Uterus (tissue), 4 donors: ENCODE measurements at places on chromosomes 2 and 18. TPM values are rescaled to one million over a fixed set of nuclear protein-coding genes. Genes with fewer than 3 reads are reported as not detected.

The CHRNG gene
- total RNA-seq: not detected

The OTOS gene
- total RNA-seq: not detected

The MC2R gene
- total RNA-seq: not detected

The LYG2 gene
- total RNA-seq: not detected

The RAB27B gene
- total RNA-seq: 51.2 TPM

The SMAD4 gene
- 104 TPM for total RNA-seq

The LRRC30 gene
- total RNA-seq: not detected

The FHOD3 gene
- total RNA-seq: 13.8 TPM

The ADCYAP1 gene
- total RNA-seq: 0.49 TPM

The EIF2B4 gene
- total RNA-seq: 16.9 TPM

- no peak for DNase-seq
These were observed 714 bp downstream of the HOXD10 start for GRCh38 chr2:176117162-176117822.

GRCh38 chr2:88642278-88642677 lies 15.0 kb upstream of the EIF2AK3 start:
- no peak for DNase-seq

DNA sequence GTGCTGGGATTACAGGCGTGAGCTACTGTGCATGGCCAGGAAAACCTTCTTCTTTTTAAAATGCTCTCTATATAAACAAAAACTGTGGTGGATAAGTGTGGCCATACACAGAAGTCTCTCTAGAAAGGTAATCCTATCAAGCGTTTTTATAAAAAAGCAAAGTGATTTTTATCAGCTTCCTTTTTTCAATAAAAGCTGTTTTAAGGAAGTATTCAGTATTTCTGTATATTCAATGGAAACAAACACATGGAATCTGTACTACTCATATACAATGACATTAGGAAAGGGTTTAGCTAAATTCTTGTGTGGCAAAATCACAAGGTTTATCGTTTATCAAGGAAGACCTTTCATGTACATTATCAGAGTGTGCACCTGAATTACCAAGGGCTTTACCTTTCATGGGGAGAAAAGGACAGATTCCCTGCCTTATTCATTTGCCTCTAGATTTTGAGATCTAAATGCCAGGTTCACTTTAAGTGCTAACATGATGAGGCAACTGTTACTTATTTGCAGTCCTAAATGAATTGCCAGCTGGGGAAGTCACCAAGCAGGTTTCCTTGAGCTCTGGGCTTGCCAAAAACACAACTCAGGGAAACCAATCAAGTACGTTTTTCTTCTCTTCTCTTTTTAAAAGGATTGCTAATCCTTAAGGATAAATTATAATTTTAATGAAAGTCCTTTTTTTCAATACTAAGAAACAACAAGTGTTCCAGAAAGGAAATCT lies 70.8 kb downstream of the RTN4 start:
- DNase-seq: no peak

DNA sequence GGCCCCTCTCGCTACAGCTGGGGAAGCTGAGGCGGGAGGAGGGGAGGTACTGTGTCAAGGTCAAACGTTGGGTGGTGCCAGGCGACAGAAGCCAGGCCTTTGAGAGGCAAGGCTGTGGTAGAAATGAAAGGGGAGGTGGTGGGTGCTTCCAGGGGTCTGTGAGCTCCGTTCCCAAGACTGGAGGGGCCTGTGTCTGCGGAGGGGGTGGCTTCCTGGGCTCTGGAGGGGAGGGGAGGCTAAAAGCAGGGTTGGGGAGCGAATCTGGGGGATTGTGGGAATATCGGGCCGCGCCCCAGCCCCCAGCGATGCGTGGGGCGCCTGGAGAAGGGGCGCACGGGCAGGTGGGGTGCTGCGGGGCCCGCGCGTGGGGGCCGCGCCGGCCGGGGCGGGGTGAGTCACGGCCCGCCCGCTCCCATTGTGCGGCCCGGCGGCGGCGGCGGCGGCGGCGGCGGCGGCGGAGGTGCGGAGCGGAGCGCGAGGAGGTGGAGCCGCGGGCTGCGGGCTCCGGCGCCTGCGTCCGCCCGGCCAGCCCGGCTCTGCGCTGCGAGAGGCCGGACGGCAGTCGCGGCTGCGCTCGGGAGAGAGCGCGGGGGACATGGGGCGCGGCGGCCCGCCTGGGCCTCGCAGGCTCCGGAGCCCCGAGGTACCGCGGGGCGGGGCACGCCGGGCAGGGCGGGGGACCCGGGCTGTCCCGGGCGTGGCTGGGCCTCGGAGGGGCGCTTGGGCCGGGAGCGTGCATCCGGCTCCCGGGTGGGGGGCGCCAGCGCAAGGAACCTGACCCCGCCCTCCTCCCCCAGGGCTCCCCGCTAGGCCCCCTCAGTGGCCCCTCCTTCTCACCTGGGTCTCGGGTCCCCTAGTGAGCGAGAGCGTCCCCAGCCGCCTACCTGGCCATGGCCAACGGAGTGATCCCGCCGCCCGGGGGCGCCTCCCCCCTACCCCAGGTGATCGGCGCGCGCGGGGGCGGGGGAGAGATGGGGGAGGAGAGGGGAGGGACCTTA lies at the start of gene SLC4A3:
TSS of gene SLC4A3 (plus strand) at position 528 of the 998 bp plus-strand sequence. CDS start at position 891, 363 bp downstream.
- no peak for DNase-seq

GRCh38 chr2:20126469-20126868 lies 75.0 kb upstream of the LAPTM4A start:
- no peak for DNase-seq

GRCh38 chr2:47310801-47311560 lies 92.0 kb upstream of the MSH2 start:
- peak; percentile 32 for DNase-seq

DNA sequence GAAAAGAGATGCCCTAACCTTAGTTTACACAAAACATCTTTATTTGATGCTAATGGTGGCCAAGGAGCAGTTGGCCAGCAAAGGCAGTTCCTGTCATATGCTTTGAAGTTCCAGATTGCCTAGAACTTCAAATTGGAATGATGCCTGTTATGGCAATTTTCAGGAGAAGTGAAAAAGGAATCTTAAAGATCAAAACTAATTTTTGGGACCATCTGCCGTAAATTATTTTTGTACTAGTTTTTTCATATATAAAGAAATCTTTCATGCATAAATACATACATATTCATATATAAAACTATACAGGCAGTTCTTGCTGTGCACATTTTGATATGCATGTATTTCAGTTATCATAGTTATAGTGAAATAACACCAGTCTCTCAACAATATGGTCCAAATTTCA lies 1185.6 kb upstream of the FAM98A start:
- no peak for DNase-seq

- no peak for DNase-seq
These were observed 551.1 kb downstream of the TNS1 start for GRCh38 chr2:217451666-217452065.

GRCh38 chr2:236085647-236086046 lies 82.5 kb downstream of the GBX2 start:
- no peak for DNase-seq

DNA sequence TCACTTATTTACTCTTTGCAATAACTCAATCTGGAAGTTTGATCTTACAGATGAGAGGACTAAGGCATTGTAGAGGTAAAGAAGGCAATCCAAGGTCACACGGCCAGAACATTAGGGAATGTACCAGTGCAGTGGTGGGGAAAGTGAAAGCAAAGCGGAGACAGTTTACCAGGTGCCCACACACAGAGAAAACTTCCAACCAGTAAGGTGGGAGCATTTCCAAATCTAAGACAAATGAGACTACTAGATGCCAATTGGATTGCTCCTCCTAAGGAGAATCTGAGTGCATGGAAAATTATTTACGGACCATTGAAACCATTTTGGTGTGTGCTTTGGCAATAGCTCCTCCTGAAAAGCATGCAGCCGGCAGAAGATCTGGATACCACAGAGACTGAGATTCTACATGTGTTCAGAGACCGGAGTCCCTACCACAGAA lies 34.9 kb downstream of the SLC20A1 start:
- no peak for DNase-seq

DNA sequence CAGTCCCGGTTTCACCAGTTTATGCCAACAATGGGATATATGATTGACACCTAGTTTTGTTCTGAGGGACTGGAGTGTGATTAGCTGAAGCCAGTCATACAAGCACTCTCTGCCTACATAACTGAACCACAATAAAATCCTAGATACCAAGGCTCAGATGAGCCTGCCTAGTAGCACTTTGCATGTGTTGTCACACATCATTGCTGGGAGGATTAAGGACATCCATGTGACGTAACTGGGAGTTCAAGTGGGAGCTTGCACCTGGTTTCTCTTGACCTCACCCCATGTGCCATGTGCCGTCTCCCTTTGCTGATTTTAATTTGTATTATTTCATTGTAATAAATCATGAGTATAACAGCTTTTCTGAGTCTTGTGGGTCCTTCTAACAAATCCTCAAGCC lies 90.3 kb downstream of the TMEM163 start:
- no peak for DNase-seq

DNA sequence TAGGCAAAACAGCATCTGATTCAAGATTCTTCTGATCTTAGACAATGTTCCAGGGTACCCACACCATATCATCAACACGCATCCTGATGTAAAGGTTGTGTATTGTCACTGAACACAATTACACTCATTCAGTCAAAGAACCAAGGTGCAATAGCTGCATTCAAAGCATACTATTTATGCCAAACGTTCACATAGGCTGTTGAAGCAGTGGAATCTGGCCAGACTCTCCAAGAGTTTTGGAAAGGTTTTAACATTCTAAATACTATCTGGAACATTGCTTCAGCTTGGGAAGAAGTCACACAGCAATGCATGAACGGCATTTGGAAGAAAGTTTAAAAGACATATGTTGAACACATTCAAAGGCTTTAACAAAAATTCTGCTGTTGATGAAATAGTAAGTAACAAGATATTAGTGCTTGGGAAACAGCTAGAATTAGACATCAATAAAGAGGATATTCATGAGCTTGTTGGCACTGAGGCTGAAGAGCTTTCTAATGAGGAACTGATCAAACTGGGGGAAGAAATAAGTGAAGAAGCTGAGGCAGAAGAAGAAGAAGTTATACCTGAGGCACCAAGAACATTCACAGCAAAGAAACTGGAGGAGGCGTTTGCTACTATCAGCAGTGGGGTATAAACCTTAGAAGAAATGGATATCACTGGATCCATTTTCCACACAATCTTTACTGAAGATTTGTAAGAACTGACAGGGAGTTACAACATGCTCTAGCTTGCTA lies 47.6 kb upstream of the MSH6 start:
- DNase-seq: no peak

GRCh38 chr2:381181-381580 lies 93.3 kb upstream of the ALKAL2 start:
- DNase-seq: no peak

DNA sequence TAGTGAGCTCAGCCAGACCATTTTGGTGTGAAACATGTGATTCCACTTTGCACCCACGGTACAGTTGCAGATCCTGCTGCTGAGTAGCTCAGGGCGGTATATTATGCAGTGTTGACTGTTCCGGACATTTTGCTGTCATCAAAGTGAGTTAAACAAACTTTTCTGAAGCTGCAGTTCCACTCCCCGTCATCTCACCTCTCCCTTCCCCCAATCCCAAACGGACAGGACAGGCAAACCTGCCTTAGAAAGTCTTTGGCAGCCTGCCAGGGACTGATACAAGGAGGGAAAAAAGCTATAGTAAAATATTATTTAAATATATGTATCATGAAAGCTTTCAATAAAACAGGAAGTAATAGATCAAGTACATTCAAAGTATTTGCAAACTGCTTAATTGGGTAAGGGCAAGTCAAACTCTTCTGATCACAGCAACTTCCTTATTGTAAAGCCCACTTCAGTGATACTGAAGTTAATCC lies 35.5 kb upstream of the SP5 start:
- DNase-seq: no peak

DNA sequence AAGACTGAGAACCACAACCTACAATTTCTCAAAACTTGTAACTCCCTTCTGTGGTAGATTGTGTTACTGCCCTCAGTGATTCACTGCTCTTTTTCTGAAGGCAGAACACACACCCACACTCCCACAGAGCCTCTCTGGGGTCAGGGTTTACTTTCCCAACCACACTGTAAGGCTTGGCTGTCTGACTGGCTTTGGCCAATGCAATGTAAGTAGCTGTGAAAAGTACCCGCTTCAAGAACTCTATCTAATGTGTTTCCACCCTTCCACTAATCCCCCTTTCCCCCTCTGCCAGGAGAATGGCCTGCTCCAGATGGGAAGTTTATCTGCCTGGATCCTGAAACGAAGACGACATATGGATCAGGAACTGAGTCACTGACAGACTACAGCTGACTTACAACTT lies 222.7 kb downstream of the CDH2 start:
- no peak for DNase-seq

DNA sequence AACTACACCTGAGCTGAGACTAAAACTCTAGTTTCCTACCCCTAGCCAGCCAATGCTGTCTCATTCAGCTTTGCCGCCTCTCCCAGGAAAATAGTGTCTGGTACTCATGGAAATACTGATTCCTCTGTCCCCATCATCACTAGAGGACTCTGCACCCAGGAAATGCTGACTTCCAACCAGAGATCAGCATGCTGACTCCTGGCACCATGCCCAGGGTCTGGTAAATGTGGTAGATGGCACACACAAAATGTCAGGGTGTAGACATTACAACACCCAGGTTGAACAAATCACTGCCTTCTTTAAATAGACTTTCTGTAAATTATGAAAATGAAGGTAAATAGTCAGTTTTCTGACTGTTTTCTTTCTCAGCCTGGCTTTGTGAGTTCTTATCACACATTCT lies 307.3 kb upstream of the CHAC2 start:
- no peak for DNase-seq

- no peak for DNase-seq
These were observed 4.2 kb upstream of the IWS1 start for GRCh38 chr2:127530245-127531140.

DNA sequence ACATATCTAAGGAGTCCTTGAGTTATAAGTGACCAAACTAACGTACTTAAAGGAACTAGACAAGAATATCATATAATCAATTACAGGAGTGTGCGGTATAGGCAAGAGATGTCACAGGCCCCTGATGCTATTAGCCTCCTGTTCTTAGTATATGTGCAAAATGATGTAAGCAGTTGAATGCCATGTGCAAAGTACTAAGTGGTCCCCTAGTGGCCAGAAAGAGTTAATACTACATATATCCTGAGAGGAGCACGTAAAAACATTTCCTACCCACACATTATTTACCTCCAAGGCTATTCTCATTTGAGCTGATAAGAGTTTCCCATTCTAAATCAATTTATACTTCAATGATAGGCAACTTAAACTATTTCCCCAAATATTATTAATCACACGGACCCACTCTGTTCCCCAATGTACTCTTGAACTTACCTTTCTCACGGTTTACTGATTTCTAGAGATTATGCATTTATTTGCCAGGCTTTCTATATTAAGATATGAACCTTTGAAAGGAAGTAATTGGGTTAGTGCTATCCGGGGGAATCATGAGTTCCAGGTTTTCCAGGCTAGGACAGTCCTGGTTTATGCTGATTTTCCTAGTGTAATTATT lies 158.0 kb upstream of the KLHL14 start:
- DNase-seq: no peak
